Epithelial cell of umbilical artery (primary cell): ENCODE measurements at places on chromosomes 13 and 19. TPM values are rescaled to one million over a fixed set of nuclear protein-coding genes. Genes with fewer than 3 reads are reported as not detected.

Gene HSPB6
- total RNA-seq: 0.65 and 3.0 TPM in 2 replicates

Gene FGF22
- total RNA-seq: not detected in 2 replicates

Gene KLK2
- total RNA-seq: not detected in 2 replicates

Gene SCN1B
- total RNA-seq: 2.9 and 3.5 TPM in 2 replicates

Gene KLK11
- total RNA-seq: not detected in 2 replicates

Gene DCLK1
- total RNA-seq: 3.2 and 4.6 TPM in 2 replicates

Gene BRD4
- 7.4 and 10.1 TPM in 2 replicates for total RNA-seq

Gene KDM4B
- 7.6 and 10.1 TPM in 2 replicates for total RNA-seq

Gene PLIN4
- total RNA-seq: under 0.01 TPM in 1 of 2 replicates, not detected in the other

Gene CACNG7
- 0.15 and 1.9 TPM in 2 replicates for total RNA-seq

Gene COL5A3
- under 0.01 TPM in 2 replicates for total RNA-seq

Gene CLIP3
- total RNA-seq: 1.8 and 1.9 TPM in 2 replicates

Gene ACP7
- total RNA-seq: under 0.01 TPM in 1 of 2 replicates, not detected in the other

Gene PRR20A
- total RNA-seq: not detected in 2 replicates

Gene FFAR3
- total RNA-seq: not detected in 2 replicates

Gene NCAN
- total RNA-seq: under 0.01 TPM in 1 of 2 replicates, not detected in the other

Gene SIGLEC12
- total RNA-seq: not detected in 2 replicates
